ENCODE measurements at places on chromosomes 16 and 17. TPM values are rescaled to one million over a fixed set of nuclear protein-coding genes. Genes with fewer than 3 reads are reported as not detected.
A peak's percentile ranks its signal among the peaks of the same experiment; 100 is the strongest.

- ATAC-seq, result peak; percentile 80
Observed at GRCh38 chr16:200388-200787, 20.1 kb downstream of the HBQ1 start.

Gene CACNG5
- 0.97 TPM for total RNA-seq

DNA sequence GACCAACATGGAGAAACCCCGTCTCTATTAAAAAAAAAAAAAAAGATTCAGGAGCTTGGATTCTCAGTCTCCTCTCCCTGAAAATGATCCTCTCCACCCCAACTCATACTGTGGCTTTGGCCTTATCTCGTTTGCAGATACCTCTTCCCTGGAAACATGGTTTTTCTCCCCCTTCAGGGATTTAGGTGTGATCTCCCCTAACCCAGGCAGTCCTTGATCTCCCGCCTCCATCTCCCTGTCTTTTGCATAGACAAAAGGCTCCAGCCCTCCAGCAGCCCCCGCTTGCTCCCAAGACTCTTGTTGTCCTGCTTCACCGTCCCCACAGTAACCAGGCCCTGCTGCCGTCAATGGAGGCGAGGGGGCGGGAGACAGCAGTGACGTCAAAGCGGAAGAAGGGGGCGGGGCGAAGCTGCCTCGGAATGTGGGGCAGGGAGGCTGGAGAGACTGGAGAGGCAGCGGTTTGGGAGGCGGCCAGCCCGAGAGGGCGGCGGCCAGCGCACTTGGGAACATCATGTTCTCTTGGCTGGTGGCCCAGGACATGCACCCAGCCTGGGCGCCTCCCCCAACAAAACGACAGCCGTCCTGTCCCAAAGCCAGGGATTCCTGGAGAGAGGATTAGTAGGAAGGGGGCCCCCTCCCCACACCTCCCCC lies 1.9 kb upstream of the PER1 start:
- peak; percentile 7 for ATAC-seq

Gene CCP110
- 33.7 TPM for total RNA-seq

DNA sequence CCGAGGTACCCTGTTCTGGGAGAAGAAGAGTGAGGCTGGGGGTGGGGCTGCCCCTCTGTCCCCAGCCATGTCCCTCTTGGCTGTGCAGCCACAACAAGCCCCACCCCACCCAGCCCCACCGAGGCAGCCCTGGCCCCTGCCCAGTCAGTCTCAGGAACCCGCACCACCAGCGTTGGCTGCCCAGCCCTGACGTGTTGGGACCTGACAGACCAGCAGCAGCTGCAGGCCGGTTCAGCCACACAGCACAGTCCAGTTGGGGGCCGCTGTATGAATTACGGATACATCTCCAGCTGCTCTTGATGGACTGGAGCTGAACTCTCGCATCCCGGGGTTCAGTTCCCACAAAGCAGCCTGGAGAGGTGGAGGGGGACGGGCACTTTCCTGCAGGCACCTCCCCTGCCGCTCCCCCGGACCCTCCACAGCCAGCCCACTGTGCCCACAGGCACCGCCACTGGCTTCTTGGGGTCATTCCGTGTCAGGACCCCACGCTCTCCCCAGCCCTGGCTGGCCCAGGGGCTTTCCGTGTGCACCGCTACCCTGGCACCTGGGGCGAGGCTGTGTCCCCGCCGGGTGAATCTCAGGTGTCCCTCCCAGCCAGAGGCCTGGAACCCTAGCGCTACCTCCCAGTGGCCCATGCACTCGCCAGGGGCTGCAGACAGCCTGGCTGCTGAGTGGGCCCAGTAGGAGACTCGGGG lies 7.1 kb downstream of the CDH15 start:
- ATAC-seq, result no peak

Gene TP53TG3
- total RNA-seq, result not detected

DNA sequence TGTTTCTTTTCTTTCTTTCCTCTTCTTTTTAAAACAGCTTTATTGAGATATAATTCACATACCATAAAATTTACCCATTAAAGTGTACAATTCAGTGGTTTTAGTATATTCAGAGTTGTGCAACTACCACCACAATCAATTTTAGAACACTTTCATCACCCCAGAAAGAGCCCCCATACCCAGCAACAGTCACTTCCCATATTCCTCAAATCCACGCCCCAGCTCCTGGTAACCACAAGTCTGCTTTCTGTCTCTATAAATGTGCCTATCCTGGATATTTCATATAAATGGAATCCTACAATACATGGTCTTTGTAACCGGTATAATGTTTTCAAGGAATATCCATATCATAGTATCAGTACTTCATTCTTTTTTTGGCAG lies 19.4 kb downstream of the RARA start:
- no peak for ATAC-seq

GRCh38 chr16:50494501-50495491 lies 53.4 kb upstream of the NKD1 start:
- no peak for ATAC-seq

Gene SPAG5
- 10.4 TPM for total RNA-seq

GRCh38 chr17:48993305-48993704 lies 3.9 kb upstream of the IGF2BP1 start:
- no peak for ATAC-seq

GRCh38 chr17:6551869-6552531 lies 4.4 kb downstream of the PITPNM3 start:
- no peak for ATAC-seq

DNA sequence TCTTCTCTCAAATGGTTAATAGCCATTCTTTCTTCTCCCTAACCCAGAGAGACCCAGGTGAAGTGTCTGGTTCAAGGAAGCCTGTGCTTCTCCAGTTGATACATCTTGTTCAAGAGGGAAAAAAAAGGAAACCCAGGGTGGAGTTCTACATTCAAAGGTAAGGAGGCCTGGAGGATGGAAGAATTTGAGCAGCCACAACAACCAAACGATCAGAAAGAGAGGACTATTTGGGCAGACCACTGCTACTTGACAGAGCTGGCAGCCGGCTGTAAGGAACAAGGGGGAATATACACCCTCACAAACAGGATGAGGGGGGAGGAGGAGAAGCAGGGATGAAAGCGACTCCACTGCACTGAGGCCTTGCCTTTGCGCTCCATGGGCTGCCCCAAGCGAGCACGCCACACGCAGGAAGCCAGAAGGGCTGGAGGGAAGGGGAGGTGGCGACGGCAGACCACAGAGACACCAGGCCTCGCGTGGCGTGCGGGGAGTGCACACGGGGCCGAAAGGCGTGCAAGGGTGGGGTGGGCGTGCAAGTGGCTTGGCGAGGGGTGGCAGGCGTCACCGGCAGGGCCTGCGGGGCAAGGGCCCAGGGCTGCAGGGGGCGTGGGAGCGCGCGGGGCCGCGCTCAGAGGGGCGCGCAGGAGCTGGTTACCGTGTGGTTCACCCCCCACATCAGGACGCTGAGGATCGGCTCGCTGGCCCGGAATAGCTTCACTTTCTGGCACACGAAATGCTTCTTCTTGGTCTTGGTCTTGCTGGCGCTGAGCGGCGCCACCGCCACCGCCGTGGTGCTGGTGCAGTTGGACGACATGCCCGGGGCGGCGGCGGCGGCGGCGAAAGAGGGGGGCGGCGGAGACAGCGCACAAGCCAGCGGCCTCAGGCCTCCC lies 499 bp downstream of the PIP4K2B start:
- ATAC-seq, result peak; percentile 31

Gene RAB37
- 1.2 TPM for total RNA-seq

DNA sequence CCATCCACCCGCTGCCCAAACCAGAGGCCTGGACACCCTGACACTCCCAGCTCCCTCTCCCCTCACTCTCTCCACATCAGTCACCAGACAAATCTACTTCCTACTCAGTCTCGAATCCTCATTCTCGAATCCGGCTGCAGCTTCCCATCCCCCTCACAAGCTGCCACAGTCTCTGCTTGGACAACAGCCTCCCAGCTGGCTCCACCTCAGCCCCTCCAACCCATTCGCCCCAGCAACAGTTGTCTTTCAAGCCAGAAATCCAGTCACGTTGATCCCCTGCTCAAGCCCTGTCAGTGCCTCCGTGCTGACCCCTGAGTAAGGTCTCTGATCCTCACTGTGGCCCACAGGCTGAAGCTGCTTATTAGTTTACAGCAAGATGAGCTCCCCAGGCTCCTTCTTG lies 44.2 kb upstream of the MTSS2 start:
- ATAC-seq, result no peak

DNA sequence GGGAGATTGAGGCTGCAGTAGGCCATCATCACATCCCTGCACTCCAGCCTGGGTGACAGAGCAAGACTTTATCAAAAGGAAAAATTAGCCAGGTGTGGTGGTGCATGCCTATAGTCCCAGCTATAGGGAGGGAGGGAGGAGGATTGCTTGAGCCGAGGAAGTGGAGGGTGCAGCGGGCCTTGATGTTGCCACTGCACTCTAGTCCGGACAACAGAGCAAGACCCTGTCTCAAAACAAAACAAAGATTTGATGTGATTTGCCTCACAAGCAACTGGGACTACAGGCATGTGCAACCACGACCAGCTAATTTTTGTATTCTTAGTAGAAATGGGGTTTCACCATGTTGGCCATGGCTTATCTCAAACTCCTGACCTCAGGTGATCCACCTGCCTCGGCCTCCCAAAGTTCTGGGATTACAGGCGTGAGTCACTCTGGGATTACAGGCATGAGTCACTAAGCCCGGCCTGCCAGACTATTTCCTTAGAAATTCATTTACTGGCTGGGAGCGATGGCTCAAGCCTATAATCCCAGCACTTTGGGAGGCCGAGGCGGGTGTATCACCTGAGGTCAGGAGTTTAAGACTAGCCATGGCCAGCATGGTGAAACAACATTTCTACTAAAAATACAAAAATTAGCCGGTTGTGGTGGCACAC lies 11.5 kb downstream of the UBE2G1 start:
- no peak for ATAC-seq

- no peak for ATAC-seq
Observed at GRCh38 chr16:1612320-1613111, at the start of gene CRAMP1. Gene CRAMP1 (plus strand): TSS chr16:1612360. CDS start chr16:1614640, 2,280 bp downstream.

Gene ZNF213
- total RNA-seq, result 2.5 TPM

Gene PYDC1
- total RNA-seq, result 0.22 TPM

DNA sequence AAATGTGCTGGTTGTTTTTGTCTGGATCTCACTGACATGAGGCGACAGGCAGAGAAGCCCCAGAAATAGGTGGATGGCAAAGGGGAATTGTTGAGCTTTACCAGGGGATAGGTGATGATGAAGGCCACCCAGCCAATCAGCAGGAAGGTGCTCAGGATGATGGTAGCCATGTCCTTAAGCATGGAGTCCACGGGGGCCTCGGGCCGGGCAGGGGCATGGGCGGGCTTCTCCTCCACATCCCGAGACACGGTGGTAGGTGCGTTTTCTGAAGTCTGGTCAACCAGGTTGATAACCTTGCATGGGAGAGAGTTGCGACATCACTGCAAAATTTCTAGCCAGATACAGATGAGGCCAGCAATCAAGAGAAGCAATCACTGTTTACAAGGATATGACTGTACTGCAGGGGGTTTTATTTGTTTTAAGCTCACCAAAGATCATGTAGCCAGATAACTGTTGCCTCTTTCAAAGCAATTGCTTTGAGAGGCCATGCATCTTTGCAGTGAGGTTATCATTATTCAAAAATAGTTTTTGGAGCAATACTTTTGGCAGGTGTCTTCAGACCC lies 37.3 kb upstream of the ICAM2 start:
- no peak for ATAC-seq

GRCh38 chr17:63939401-63939800 lies 7.3 kb upstream of the CD79B start:
- ATAC-seq, result no peak

Gene MPO
- total RNA-seq, result 0.18 TPM

GRCh38 chr17:62644487-62645173 lies 17.2 kb downstream of the MRC2 start:
- ATAC-seq, result peak; percentile 98

- ATAC-seq, result no peak
Observed at GRCh38 chr17:76820561-76820960, 47.6 kb upstream of the MGAT5B start.

GRCh38 chr16:18060351-18060750 lies 276.2 kb downstream of the NPIPA8 start:
- ATAC-seq, result no peak

DNA sequence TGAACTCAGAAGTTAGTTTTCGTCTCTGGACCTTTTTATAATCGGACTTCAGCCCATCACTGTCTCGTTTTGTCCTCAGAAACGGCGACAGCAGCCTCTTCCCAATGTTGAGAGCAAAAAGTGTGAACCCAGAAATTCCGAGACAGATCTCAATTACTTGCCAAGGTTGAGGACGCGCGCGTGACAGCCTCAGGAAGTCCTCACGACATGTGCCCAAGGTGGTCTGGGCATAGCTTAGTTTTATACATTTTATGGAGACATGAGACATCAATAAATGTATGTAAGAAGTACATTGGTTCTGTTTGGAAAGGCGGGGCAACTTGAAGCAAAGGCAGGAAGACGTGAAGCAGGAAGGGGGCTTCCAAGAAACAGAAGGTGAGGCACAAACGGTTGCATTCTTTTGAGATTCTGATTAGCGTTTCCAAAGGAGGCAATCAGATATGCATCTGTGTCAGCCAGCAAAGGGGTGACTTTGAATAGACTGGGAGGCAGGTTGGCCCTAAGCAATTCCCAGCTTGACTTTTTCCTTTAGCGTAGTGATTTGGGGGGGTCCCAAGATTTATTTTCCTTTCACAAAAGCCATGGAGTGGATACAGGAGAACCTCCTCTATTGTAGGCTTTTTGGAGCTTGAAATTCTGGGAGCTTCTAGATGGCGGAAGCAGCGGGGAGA lies 583 bp upstream of the ZNF747 start:
- peak; percentile 2 for ATAC-seq

GRCh38 chr16:66322174-66322573 lies 44.3 kb upstream of the CDH5 start:
- ATAC-seq, result no peak

Gene CD300LG
- total RNA-seq, result 0.41 TPM

GRCh38 chr17:58513965-58514769 lies at the start of gene MTMR4:
Gene MTMR4 (minus strand): TSS chr17:58514638. CDS start chr17:58514407, 231 bp downstream.
- ATAC-seq, result peak; percentile 33

DNA sequence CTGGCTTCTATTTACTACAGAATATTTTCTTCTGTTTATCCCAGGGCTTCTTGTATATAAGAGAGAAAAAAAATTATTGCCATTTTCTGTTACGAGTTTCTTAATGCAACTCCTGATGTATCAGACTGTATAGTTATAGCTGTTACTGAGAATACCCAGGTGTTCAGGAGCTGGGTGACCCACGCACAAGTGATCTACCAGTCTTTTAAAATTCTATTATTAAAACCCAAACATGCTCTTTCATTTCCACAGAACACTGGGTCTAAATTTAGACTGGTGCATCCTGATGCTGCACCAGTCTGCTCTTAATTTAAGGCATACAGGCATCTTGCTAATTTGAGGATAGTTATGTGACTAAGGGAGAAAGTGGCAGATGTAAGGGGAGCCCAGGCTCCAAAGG lies 31.2 kb upstream of the NLRP1 start:
- ATAC-seq, result no peak

Gene CDRT15L2
- total RNA-seq, result 0.54 TPM

- no peak for ATAC-seq
Observed at GRCh38 chr17:57782062-57782490, 37.0 kb upstream of the CCDC182 start.

Gene NPW
- not detected for total RNA-seq

Gene SLC52A1
- total RNA-seq, result 0.53 TPM

GRCh38 chr17:20996724-20997615 lies 45.8 kb downstream of the USP22 start:
- ATAC-seq, result no peak

Gene SCNN1B
- total RNA-seq, result not detected

Gene FA2H
- 3.1 TPM for total RNA-seq

Gene TBC1D3I
- 0.42 TPM for total RNA-seq

Gene VPS9D1
- total RNA-seq, result 8.7 TPM
